ENCODE measurements at places on chromosomes 7 and 10.

DNA sequence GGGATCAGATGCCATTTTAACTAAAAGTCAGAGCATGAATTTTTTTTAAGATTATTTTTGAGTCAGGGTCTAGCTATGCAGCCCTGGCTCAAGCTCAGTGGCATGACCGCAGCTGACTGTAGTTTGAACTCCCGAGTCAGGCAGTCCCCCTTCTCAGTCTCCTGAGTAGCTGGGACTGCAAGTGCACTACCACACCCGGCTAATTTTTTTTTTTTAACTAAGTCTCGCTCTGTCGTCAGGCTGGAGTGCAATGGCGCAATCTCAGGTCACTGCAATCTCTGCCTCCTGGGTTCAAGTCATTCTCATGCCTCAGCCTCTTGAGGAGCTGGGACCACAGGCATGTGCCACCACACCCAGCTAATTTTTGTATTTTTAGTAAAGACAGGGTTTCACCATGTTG, 7.8 kb downstream of the TAS2R41 start:
- no peak for DNase-seq

DNA sequence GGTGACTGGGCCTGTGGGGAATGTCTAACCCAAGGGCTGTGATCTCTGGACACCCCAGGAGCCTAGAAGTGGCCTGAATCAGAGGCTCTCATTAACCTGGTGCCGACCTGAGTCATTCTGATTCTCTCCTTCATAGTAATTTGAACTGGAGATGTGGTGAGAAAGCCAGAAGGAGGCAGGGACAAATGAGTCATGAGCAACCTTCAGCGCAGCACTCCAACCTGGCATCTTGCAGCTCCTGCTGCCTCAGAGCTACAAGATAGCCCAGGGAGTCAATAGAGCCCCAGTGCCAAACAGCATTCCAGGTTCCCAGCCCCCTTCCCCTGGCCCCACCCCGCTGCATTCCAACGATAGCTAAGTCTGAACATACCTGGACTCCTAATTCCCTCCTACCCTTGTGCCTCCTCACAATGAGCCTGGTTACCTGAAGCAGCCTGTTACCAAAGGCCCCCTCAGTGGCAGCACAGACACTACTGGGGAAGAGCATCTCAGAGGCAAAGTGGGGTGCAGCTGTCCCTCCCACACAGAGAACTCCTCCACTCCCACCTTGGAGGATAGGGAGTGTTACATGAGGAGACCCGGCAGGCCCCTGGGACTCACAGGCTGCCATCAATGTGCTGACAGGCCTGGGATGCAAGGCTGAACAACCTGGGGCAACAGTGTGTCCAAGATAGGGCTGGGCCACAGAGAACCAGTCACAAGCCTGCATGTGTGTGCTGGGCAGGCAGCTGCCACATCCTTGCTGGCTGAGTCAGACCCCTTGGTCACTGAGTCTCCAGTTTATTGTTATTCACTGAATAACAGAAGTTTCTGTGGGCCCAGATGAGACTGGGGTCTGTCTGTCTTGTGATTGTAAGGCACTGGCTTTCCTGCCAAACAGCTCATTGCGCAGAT, 76.8 kb upstream of the LEP start:
- DNase-seq, result no peak

DNA sequence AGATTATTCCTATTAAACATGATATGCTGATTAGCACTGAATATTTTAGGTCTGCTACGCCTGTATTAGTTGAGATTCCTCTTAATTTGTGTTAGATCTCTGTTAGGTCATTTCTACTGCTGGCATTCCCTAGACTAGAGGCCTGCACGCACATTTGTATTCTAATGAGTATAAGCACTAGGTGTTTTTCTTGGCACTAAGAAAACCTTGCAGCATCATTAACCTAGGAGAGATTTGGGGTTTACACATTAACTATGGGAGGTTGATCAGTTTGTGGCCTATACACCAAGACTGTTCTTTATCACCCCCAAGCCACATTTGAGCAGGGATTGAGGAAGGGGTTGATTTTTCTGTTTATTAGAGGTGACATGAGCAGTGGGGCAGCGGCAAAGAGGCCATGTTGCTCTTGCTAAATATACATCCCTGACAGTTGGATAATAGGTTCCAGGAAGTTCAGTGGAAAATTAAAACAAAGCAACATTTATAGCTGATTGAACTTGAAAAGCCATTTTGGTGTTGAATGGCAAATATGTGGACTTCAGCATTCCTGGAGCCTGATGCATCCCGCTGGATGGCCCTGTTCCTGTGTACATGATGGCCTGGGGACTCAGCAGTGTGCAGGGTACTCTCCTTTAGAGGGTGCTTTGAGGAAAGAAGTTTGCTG, 65.2 kb downstream of the GBF1 start:
- DNase-seq, result no peak

GRCh38 chr7:142436601-142437000, 178.7 kb upstream of the PRSS58 start:
- DNase-seq, result no peak

GRCh38 chr7:22765609-22766008, 38.6 kb downstream of the IL6 start:
- DNase-seq, result no peak

DNA sequence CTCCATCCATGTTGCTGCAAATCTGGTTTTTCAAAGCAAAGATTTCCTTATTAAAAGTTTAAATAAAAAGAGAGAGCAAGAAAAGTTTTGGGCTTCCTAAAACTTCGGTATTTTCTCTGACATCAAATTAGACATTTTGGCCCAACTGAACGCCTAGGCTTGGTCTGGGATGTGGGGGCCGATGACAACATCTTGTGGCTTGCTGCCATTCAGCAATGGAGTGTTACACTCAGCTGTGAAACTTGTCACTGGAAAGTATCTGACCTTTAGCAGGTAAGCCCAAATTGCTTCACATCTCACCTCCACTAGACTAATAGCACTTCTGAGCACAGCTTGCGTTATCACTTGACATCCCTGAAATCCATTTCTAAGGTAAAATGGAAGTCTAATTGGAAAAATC, 320.6 kb downstream of the GATA3 start:
- no peak for DNase-seq
